Neuronal stem cell (in vitro differentiated cells): ENCODE measurements at places on chromosomes 2 and 18.

DNA sequence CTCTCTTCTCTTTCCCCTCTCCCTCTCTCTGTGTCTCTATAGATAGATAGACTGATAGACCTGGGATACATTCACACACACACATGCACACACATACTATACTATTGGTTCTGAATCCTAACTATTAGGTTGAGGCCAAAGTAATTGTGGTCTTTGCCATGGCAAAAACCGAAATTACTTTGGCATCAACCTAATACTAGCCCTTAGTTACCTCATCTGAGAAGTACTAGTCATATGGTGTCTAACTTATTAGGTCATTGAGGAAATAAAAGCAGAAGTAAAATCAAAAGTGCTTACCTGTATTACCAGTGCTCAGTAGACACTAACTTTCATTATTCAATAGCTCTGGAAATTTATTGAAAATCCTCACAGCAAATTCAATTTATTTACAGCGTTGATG lies 451.5 kb downstream of the EPHA4 start:
- H3K27me3 ChIP-seq = no peaks in the 10 kb centered on the region
- DNase-seq = no peak
- H3K27ac ChIP-seq = no peak overlapping the region
- no peak overlapping the region for H3K4me3 ChIP-seq
- no peaks in the 10 kb centered on the region for H3K36me3 ChIP-seq

- H3K27ac ChIP-seq = no peak overlapping the region
- no peaks in the 10 kb centered on the region for H3K36me3 ChIP-seq
- no peak overlapping the region for H3K4me3 ChIP-seq
These were observed 1519.9 kb upstream of the ACVR2A start for GRCh38 chr2:146324951-146325350.

GRCh38 chr2:240419271-240419670 lies 16.2 kb upstream of the GPC1 start:
- H3K36me3 ChIP-seq = no peaks in the 10 kb centered on the region
- H3K4me3 ChIP-seq = no peak overlapping the region
- no peaks in the 10 kb centered on the region for H3K27me3 ChIP-seq

DNA sequence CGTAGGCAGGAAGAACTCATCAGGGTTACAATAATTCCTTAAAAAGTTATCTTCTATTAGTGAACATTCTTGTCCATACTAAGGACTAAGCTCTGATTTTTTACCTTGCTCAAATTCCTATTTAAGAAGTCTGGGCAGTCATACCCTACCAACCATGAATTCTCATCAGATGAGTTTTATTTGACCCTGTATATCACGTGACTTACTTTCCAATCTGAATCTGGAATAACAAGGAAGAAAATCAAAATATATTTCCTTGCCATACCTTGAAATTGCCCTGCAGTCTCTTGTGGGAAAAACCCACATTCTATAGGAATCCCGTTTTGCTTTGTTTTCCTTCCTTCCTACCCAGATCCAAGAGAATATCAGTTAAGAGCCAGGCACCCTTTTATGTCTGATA lies 352.7 kb downstream of the AKAIN1 start:
- DNase-seq = no peak
- no peak overlapping the region for H3K4me3 ChIP-seq
- H3K27ac ChIP-seq = no peak overlapping the region
- no peaks in the 10 kb centered on the region for H3K27me3 ChIP-seq
- no peaks in the 10 kb centered on the region for H3K36me3 ChIP-seq
- no peaks in the 10 kb centered on the region for H3K4me1 ChIP-seq

DNA sequence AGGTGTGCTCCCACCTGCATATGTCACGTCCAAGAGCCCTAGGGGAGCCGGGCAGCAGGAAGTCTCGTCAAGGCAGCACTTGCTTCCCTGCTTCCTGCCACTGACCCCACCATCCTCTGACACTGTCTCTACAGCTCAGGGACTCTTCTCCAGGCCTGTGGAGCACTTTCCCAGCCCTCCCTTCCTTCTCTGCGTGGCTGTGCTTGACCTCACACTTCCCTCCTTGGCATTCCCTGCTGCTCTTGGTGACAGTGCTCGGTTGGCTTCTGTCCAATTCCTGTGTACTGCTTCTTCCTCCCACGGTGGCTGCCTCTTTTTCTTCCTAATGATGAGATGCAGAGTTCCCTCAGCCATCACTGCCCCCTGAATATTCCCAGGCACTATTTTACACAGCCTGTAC lies 2.8 kb downstream of the CIDEA start:
- H3K4me3 ChIP-seq = no peak overlapping the region
- no peak overlapping the region for H3K27ac ChIP-seq
- peaks cover 49% of the 10 kb centered on the region for H3K27me3 ChIP-seq
- DNase-seq = no peak
- peaks cover 11% of the 10 kb centered on the region for H3K4me1 ChIP-seq

DNA sequence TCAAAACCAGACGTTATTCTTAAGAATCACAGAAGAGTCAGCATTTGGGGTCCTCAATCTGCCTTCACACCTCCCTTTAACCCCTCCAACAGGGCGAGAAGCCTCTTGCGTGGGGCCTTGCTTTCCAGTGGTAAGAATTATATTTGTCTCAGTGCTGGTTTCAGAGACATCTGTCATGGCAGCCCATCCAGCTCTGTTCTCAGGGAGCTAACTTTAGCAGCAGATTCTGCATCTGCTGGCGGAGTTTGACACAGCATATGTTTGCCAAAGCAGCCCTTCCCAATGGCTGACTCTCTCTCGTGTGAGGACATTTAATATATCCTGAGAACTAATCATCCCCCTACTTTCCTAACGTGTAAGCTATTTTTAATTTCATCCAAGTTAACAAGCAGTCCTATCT lies 91.5 kb upstream of the BCL11A start:
- H3K27ac ChIP-seq = no peak overlapping the region
- no peaks in the 10 kb centered on the region for H3K36me3 ChIP-seq
- no peak for DNase-seq
- H3K4me1 ChIP-seq = no peaks in the 10 kb centered on the region
- H3K27me3 ChIP-seq = peaks cover 3% of the 10 kb centered on the region

DNA sequence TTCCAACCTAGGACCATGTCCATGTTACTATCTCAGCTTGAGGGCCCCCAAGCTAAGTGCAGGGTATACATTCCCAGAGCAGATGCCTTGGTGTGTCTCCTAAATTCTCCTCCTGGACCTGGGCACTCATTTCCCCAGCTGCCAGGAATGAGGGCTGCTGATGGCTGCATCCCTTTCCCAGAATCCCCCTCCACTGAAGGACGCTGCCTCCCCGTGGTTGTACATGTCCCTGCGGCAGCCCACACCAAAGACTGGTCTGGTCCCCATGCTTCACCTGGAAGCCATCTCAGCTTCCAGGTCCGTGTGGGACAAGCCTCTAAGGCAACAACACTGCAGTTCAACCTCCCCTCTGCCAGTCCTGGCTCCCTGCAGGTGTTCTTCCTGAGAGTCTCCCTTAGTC lies 14.6 kb downstream of the TMEM163 start:
- no peak overlapping the region for H3K27ac ChIP-seq
- H3K27me3 ChIP-seq = no peaks in the 10 kb centered on the region
- no peak for DNase-seq

DNA sequence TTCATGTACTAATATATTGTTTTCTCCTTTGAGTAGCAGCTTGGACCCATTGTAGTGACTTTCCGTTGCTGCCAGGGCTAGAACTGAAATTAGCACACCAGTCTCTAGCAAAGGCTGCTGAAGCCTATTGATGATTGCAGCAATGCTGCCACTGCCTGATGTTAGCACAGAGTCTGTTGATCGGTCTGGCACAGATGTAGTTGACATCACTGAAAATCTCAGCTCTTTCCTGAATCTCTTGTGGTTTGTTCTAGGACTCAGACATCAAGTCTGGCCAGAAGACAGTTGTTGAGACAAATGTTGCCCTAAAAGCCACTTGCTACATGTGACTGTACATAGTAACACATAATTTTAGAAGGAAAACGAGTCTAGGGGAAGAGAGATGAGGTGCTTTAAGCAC lies 47.2 kb downstream of the VAPA start:
- DNase-seq = no peak
- H3K36me3 ChIP-seq = peaks cover 18% of the 10 kb centered on the region
- H3K27ac ChIP-seq = no peak overlapping the region
- no peaks in the 10 kb centered on the region for H3K27me3 ChIP-seq
- H3K4me1 ChIP-seq = no peaks in the 10 kb centered on the region
